ENCODE measurements at places on chromosomes 5 and 9.

DNA sequence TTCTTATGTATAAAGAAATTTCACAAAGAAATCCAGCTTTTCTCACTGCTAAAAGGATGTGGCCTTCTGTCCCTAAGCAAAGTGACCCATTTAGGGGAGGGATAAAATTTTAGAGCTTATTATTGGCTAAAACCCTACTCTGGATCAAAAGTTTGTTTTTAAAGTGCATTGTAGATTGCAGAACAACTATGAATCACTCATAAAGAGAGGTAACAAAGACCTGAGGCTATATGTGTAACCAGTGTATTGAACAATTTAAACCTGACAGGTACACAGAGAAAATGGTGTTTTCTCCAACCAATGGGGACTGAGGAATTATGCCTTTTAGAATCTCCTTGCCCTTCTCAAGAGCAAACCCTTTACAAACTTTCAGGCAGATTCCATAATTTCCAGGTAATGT is 86.6 kb downstream of the MUSK start:
- DNase-seq, result no peak

DNA sequence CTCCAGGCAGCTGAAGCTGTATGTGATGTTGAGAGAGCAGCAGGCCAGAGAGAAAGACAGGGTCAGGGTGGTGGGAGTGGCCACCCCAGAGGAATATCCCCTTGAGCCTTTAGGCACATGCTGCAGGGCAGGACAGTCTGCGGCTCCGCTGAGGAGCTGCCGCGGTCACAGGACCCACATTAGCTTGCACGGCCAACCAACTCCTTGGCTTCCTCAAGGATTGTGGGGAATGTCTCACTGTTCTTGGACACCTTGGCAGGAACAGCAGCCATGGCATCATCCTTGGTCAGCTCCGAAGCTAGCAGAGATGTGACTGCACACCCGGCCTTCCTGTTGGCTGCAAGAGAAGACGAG is 27.8 kb downstream of the PCDHGC5 start:
- no peak for DNase-seq

DNA sequence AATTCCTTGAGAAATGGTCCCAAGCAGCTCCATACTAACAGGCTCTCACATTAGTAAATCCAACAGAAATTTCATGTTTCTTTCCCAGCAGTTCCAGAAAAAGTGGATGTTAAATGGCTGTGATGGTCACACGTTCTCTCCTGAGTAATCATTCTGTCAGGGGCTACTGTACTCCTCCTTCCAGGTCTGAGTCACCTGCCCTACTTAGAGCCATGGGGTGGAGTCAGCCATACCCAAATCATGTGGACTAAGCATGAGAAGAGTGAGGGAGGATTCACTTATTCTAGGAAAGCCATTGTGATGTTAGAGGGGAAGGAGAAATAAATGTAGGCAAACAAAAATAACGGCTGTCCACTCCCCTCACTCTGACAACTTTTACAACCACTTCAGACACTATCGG is 547.2 kb downstream of the CSNK1G3 start:
- no peak for DNase-seq

DNA sequence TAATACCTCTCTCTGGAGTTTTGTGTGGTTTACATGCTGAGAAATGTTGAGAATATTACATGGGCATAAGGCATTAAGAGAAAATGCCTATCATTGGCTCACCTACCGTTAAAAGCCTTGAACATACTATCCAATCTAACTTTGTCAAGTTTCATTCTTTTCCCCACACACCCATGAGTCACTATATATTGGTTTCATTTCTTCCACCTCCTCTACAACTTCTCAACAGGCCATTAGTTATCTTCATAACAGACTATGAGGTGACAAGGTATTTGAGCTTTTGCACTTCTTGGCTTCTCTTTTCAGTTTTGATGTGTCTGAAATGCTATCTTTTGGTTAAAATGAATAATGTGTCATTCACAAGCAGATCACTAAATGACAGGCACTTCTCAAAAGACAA is 288.0 kb downstream of the KCNN2 start:
- no peak for DNase-seq

DNA sequence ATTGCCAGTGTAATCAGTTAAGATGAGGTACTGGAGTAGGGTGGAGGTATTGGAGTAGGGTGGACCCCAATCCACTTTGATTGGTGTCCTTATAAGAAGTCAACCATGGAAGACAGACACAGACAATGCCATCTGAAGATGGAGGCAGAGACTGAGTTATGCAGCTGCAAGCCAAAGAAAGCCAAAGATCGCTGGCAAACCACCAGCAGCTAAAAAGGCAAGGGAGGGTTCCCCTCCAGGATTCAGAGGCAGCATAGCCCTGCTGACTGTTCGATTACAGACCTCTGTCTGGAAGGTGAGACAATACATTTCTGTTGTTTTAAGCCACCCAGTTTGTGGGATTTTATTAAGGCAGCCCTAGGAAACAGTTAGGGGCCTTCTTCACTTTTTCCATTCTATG is 30.5 kb upstream of the CKMT2 start:
- DNase-seq, result no peak

GRCh38 chr9:93024986-93025630 is 33.4 kb upstream of the SUSD3 start:
- no peak for DNase-seq

DNA sequence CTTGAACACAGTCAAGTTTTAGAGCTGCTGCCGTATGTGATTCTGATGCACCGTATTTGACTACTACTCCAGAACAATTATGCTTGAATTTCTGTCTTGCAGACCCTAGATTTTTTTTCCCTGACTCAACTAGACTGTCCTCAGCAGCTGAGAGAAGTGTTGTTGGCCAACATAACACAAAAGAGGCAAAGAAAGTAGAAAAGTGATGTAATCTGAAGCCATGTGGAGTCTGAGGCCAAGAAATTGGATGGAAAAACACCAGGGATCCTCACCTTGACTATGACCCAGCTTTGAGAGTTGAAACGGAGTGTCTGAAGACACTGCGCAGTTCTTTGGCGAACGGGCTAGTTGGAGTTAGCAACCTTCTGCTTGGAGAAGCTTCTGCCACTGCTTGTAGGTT is 36.3 kb upstream of the FGF1 start:
- no peak for DNase-seq
